Stimulated activated CD4-positive, alpha-beta T cell treated with anti-CD3 and anti-CD28 coated beads, Interleukin-2, amount 100 ng/mL, for 48 hours (primary cell): ENCODE measurements at places on chromosomes 5 and 9.

DNA sequence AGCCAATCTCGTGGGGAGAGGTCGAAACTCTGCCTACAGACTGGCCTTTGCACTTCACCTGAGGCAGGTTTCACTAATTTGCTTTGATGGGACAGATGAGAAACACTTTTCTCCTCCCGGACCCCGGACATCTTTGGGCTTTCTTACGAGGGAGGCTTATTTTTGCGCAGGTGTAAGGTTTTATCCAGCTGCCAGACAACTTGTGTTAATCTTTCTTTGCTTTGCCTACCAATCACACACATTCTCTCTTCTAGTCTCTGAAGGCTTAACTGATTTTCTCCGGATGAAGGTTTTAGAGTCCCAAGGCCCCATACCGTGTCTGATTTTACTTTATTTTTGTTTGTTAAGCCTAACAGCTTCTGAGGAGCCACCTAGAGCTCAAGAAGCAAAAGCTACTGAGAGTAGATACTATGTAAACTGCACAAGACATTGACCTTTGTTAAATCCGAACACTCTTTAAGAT, 436 bp upstream of the EMB start:
- no peak for DNase-seq

DNA sequence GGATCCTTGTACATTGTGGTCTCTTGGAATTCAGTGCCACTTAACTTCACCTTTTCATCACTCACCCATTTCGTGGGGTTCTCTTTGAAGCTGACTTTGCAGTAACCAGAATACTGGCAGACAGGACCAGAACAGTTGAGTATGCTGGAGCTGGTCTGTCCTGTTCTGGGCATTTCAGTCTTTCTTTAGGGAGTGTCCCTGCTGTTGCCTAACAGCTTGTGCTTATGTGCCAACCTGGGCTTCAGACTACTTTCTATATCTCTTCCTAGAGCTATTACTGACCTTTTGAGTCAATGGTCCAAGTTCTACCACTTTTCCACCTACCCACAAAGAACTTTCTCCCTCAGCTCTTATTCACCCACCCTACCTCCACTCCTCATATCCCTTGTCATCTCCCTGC, 10.0 kb upstream of the INSL6 start:
- DNase-seq, result no peak

DNA sequence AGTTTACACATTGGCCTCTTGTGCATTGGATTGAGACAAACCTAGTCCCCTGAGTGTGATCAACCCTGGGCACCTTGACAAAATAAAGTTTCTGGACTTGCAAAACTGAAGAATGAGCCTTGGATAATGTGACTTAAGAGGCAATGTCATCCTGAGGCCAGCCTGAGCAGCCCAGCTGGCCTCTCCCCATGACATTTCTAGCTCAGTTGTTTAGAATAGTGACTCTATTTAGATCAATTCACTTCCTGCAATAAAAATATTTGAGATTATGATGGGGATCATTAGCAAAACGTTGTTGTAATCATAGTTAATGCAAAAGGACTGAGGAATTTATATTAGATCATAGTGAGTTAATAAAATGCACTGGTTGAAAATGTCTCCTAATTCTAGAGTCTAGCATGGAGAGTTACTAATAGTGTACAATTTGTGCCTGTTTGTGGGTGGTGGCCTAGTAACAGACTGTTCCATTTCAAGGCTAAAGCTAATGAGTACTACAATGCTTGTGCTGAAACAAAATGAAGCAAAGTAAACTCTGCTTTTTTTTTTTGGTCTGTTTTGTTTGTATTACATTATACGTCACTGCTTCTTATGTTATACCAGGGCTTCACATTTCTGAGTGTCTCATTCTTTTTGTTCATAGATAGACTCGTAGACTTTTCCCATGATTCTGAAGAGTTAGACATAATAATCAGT, 10.9 kb upstream of the RHOBTB3 start:
- DNase-seq, result no peak

GRCh38 chr5:27568811-27569210, 530.4 kb upstream of the CDH9 start:
- DNase-seq, result no peak

DNA sequence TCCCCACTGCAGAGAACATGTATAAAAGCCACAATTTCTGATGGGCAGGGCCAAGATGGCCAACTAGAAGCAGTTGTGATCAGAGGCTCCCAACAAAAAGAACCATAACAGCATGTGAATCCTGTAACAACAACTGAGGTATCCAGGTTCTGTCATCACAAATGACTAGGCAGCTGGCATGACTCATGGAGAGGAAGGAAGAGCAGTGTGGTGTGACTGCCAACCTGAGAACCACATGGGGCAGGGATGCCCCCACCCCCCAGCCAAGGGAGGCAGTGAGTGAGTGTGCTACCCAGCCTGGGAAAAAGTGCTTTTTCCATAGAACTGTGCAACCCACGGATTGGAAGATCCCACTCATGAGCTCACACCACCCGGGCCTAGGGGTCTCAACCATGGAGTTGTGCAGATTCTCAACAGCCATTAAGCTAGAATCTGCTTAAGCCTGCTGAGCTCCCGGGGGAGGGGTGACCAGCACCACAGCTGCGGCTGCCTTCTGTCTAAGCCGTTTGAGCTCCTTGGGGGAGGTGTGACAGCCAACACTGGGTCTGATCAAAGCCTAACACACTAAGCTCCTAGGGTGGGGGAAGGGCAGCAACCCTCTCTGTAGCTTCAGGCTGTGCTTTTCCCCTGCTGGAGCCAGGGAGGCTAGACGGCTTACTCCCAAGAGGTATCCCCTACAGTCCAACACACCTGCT, 80.1 kb upstream of the DMAC1 start:
- peak; percentile 13 for DNase-seq

DNA sequence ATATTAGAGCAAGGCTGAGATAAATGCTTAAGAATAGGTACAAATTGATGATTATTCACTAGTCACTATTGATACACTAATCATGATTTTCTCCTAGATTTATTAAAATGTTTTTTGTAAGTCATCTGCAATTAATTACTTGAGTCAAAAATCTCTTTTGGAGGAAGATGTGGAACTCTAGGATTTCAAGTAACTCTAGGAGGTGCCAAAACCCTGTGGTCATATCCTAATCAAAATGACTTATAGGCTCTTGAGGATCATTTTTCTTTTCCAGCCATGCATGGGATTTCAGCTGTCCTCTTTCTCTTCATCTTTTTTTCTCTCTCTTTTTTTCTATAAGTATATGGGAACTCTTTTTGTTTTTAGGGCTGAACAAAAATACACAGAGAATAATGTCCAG, 141.8 kb upstream of the CD180 start:
- no peak for DNase-seq
